ENCODE measurements at places on chromosomes 5 and 9.

- DNase-seq = no peak
Observed at GRCh38 chr5:151338734-151339133, 8.6 kb downstream of the SLC36A2 start.

DNA sequence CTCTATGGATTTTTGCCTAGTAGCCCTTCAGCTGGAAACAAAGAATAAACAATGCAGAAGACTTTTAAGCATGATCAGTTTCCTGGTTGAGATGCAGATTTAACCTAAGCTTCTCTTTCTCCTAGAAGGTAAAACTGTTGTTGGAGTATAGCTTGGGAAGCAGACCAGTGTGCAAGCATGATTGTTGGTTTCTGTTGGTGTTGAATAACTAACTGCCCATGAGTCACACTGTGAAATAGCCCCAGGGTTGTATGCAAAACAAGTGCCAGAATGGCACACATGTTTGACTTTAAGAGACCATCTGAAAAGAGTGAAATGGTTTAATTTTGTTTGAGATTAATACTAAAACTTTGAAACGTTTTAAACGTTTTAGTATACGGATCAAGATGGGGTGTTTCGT, 227.1 kb downstream of the ARHGEF28 start:
- DNase-seq = no peak

DNA sequence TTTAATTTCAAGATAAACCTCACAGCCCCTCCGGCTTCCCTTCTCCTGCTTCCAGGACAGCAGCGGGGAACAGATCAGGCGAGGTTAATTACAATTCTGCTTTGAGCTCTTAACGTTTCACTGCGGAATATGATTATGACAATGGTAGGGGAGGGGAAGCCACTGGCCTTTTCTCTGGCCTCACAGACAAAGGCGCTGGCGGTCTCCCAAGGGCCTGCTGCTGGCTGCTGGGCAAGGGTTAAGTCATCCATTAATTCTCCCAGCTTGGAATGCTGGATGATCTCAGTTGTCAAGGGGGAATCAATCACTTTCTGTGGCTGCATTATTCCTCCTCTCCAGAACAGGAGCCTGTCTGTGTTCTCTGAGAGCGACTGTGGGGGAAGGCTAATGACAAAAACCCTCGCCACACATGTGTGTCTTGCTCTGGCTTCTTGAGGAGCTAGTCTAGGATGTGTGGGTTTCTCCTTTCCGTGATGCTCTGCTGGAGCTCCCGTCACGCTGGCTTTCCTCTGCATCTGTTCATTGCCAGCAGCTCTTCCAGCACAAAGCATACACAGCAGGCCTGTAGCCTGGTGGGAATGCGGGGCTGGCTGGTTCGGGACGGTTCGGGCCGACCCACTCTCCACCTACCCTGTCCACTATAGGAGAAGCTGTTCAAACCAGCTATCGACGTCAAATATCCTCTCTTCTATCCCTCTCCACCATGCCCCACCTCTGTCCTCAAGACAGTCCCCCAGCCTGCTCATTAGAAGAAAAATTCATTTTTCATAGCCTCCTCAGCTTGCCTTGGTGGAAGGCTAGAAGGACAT, 82.8 kb downstream of the DCP2 start:
- DNase-seq = no peak

DNA sequence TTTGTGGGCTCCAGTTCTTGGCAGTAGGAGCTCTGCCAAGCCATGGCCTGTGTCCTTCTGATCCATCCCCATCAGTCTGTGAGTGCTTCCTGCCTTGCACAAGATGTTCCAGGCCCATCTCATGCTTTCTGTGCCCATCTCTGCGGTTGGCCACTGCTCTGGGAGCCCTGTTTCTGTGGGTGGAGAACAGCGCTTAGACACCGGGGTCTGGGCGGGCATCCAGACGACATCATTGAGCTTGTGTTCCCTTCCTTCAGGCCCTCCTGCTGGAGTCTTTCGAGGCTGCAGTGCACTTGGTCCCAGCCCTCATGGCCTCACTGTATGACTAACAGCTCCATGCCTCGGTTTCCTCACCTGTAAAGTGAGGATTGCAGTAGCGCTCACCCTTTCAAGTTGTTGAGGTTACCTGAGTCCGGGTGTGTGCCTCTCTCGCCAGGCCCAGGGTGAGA, 14.9 kb upstream of the CARD19 start:
- DNase-seq = no peak

DNA sequence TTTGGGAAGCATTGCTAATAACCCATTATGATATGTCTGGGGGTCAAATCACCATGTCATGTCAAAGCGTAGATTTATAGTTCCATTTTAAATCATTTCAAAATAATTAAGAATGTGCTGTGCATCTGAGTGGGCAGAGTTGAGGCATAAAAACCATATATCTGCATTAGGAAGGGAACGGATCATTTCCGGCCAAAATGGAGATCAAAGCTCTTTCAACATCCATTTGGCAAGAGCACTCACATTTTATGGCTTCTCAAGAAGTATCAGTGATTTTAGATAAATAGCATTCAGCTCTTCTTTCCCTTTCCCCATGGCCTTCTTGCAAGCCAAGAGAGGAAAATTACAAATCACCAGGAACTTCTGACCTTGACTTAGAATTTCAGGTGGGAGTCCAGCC, 89.9 kb downstream of the HSPA4 start:
- DNase-seq = no peak

DNA sequence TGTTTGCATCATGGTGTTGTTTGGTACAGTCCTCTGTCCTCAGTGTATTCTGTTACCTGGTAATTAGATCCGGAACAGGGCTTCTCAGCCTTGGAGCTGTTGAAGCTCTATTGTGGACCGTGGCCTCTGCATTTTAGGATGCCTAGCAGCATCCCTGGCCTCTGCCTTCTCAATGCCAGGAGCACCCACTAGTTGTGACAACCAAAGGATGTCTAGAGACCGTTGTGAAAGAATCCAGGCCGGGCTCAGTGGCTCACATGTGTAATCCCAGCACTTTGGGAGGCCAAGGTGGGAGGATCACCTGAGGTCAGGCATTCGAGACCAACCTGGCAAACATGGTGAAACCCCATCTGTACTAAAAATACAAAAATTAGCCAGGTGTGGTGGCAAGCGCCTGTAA, 159.6 kb downstream of the CACNA1B start:
- no peak for DNase-seq

All from HuH-7.5 (cell line).